ENCODE measurements at places on chromosomes 12 and 14.

DNA sequence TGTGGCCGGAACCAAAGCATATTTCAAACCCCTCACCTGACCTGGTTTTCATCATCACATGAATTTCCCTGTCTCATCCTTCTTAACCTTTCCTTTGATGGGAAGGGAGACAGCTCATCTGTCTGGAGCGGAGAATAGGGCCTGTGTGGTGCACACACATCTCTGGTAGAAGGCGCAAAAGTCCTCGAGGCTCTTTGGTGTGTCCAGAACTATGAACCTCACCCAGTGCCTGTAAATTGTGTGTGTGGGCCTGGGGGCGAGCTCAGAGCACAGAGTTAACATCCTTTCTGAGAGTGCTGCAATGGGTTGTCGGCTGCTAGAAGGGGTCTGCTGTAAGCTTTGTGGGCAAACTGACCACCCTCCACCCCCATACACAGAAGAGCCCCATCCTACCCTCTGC lies 749 bp downstream of the GALNT6 start:
- no peak for DNase-seq

DNA sequence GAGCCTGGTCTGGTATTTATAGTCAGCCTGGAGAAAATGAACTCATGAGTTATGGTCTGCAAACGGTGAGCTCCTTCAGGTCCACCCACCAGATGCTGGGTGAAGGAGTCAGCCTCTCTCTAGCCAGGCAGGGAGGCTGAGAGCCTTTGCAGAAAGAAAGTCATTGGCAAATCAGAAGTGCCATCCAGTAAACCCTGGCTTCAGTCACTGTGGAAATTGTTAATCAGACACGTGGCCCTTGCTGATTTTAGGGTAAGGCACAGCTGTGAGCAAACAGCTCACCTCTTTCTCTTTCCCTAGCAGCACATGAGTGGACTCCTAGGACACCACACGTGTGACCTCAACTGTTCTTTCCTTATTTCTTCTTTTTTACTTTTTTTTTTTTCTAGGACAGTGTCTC lies 44.9 kb downstream of the CHST11 start:
- DNase-seq = no peak

- no peak for DNase-seq
These were observed 466.3 kb downstream of the GALC start for GRCh38 chr14:87526731-87527130.

- DNase-seq = no peak
These were observed 218.2 kb upstream of the ARHGAP5 start for GRCh38 chr14:31858868-31859267.

Measured in stimulated activated CD8-positive, alpha-beta memory T cell treated with anti-CD3 and anti-CD28 coated beads, Interleukin-15, amount 100 ng/mL, for 1 hour (primary cell).